ENCODE measurements at places on chromosomes 3 and 15.

DNA sequence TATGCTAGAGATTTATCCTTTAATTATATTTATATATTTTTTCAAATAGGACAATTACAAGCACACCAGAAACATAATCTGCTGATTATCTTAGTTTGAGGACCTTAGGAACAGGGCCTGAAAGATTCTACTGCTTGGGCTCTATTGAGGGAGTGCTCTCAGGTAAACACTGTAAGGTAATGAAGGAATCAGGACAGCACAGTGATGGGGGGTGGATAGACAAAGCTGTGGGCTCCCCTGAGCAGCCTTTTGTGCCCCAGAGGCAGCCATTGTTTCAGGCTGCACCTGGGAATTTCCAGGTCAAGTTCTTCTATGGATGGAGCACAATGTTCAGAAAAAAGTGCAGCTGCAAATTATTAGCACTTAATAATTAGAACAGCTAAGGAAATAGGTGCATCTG lies 848.0 kb upstream of the CADM2 start:
- no peak for DNase-seq
- no peak overlapping the region for H3K4me3 ChIP-seq
- no peaks in the 10 kb centered on the region for H3K4me1 ChIP-seq

DNA sequence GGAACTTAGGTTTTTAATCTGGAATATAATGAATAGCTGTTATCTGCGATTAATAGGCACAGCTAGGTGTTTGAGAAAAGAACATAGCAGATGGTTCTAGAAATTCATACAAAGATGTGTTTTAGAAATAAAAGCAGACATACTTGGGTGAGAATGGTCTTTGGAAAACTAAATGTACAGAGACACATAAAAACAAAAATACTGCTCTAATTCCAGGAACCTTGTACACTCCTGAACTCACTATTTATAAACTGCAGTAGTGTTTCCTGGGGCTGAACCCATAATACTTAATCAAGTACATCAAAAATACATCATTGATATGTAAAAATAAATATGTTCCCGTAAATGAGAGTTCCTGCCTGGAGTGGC lies 105.5 kb downstream of the OXNAD1 start:
- no peaks in the 10 kb centered on the region for H3K36me3 ChIP-seq
- no peak overlapping the region for H3K4me3 ChIP-seq
- H3K4me1 ChIP-seq: peaks cover 51% of the 10 kb centered on the region
- H3K27me3 ChIP-seq: no peaks in the 10 kb centered on the region

- no peak overlapping the region for H3K4me3 ChIP-seq
- H3K27ac ChIP-seq: no peak overlapping the region
- no peaks in the 10 kb centered on the region for H3K27me3 ChIP-seq
- no peaks in the 10 kb centered on the region for H3K4me1 ChIP-seq
- no peaks in the 10 kb centered on the region for H3K36me3 ChIP-seq
Measured at GRCh38 chr3:1870738-1871137, 227.9 kb upstream of the CNTN4 start.

- no peaks in the 10 kb centered on the region for H3K27me3 ChIP-seq
- no peak overlapping the region for H3K27ac ChIP-seq
- peaks cover 7% of the 10 kb centered on the region for H3K4me1 ChIP-seq
- no peak for DNase-seq
- peaks cover 8% of the 10 kb centered on the region for H3K36me3 ChIP-seq
Measured at GRCh38 chr15:31571676-31572075, 245.0 kb downstream of the KLF13 start.

DNA sequence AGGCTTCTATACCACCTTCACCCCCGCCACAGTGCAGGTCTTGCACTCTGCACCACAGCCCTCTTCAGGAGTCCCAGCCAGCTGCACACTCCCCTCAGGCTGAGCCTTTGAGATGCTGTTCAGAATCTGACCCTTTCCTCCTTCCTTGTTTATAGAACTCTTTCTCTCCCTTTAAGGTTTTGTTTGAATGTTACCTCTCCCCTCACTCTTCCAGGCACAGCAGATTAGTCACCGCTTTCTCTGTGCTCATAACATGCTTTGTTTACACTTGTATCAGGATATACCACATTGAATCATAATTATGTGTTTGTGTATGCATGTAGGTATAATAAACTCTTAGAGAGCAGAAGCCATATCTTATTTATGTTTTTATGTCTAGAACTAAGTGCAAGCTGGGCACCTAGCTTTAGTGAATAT lies 168.4 kb upstream of the BCL6 start:
- no peak for DNase-seq
- H3K4me3 ChIP-seq: no peak overlapping the region
- peaks cover 73% of the 10 kb centered on the region for H3K4me1 ChIP-seq
- H3K27ac ChIP-seq: peak overlapping the region; percentile 89
- H3K27me3 ChIP-seq: no peaks in the 10 kb centered on the region

- no peaks in the 10 kb centered on the region for H3K36me3 ChIP-seq
- peaks cover 32% of the 10 kb centered on the region for H3K4me1 ChIP-seq
- H3K4me3 ChIP-seq: peak overlapping the region; percentile 64
- peak overlapping the region; percentile 79 for H3K27ac ChIP-seq
- no peaks in the 10 kb centered on the region for H3K27me3 ChIP-seq
Measured at GRCh38 chr3:105368566-105369499, 2.1 kb downstream of the ALCAM start.

GRCh38 chr3:138082992-138083386 lies 32.4 kb downstream of the DZIP1L start:
- no peak for DNase-seq
- no peaks in the 10 kb centered on the region for H3K27me3 ChIP-seq
- H3K4me1 ChIP-seq: peaks cover 20% of the 10 kb centered on the region
- H3K27ac ChIP-seq: no peak overlapping the region
- H3K4me3 ChIP-seq: no peak overlapping the region

- H3K27me3 ChIP-seq: no peaks in the 10 kb centered on the region
- no peak for DNase-seq
- peak overlapping the region; percentile 43 for H3K27ac ChIP-seq
- H3K4me3 ChIP-seq: no peak overlapping the region
Measured at GRCh38 chr15:71677766-71678165, 132.6 kb upstream of the NR2E3 start.

DNA sequence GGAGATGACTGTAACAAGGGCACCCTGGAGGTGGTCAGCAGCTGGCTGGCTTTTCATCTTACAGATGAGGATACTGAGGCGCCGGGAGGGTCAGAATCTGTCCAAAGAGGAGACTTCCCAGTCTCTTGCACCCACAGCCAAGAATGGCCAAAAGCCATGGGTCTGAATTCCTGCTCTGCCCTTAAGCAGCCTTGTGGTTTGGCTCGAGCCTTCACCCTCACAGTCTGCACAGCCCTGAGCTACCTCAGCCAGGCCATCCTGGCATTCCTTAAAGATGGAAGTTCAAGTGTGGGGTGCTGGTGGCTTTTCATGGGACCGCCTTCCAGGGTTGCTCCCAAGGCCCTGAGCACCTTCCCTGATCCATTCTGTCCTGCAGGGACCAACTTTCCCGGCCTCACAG lies 59.2 kb downstream of the CACNA2D2 start:
- H3K27ac ChIP-seq: no peak overlapping the region
- H3K27me3 ChIP-seq: no peaks in the 10 kb centered on the region
- H3K4me3 ChIP-seq: no peak overlapping the region
- no peaks in the 10 kb centered on the region for H3K4me1 ChIP-seq
- DNase-seq: no peak

DNA sequence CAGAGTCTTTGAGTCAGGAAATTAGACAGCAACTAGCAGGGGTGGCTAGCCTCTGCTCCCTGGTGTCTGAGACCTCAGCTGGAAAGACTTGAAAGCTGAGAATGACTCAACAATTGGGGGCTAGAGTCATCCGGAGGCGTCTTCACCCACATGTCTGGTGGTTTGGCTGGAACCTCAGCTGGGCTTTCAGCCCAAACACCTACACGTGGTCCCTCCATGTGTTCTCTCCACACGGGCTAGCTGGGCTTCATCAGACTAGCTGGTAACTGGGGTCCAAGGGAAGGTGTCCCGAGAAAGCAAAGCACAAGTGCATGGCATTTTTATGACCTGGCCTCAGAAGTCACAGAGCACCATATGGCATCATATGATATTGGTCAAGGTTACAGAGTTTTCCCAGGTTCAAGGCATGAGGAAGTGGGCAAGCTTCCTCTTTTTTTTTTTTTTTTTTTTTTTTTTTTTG lies 19.9 kb upstream of the ABHD2 start:
- no peaks in the 10 kb centered on the region for H3K27me3 ChIP-seq
- no peaks in the 10 kb centered on the region for H3K4me1 ChIP-seq
- no peak overlapping the region for H3K4me3 ChIP-seq

GRCh38 chr3:127792541-127793292 lies 29.6 kb downstream of the MGLL start:
- peak; percentile 6 for DNase-seq
- H3K27ac ChIP-seq: no peak overlapping the region
- H3K4me1 ChIP-seq: peaks cover 33% of the 10 kb centered on the region
- H3K4me3 ChIP-seq: no peak overlapping the region
- H3K27me3 ChIP-seq: no peaks in the 10 kb centered on the region

Measured in suprapubic skin (tissue), 4 donors.